HL-60 (cell line): ENCODE measurements at places on chromosomes 1 and 21.

- peak; percentile 20 for DNase-seq
These were observed 67.2 kb downstream of the TTLL7 start for GRCh38 chr1:83931658-83932253.

DNA sequence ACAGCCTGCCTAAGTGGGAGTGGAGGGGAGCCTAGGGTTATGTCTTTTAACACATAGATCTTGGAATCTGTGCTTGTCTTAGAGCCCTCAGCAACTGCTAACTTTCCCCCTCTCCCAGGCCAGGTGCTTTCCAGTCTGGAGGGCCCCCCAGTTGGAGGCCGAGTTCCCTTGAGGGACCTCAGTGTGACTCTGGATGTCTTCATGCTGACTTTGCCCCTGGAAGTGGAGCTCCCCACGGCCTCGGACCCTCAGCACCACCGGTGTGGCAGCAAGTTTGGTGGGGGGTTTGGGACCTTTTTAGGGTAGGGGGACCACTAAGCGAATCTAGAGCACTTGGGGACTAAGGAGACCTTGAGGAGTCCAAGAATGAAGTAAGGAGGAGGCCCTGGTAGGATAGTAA is 22.9 kb downstream of the HYI start:
- no peak for DNase-seq

DNA sequence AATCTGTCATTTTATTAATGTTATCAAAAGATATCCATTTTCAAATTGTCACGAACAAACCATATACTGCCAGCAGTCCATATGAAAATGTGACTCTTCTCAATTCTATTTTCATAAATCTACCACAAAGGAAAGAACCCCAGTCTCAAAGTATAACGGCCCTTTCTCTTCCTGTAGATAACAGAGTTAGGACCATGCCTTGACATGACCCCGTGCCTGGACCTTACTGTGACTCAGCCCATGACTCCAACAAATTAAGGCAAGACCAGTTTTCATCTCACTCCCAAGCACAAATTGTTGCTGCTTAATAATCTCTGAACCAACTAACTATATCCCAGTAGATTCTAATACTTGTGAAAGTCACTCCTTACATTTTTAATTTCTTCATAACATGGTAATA is 124.4 kb upstream of the NFIA start:
- DNase-seq, result no peak

- DNase-seq, result no peak
These were observed 36.7 kb upstream of the LRRC53 start for GRCh38 chr1:74548961-74549750.

DNA sequence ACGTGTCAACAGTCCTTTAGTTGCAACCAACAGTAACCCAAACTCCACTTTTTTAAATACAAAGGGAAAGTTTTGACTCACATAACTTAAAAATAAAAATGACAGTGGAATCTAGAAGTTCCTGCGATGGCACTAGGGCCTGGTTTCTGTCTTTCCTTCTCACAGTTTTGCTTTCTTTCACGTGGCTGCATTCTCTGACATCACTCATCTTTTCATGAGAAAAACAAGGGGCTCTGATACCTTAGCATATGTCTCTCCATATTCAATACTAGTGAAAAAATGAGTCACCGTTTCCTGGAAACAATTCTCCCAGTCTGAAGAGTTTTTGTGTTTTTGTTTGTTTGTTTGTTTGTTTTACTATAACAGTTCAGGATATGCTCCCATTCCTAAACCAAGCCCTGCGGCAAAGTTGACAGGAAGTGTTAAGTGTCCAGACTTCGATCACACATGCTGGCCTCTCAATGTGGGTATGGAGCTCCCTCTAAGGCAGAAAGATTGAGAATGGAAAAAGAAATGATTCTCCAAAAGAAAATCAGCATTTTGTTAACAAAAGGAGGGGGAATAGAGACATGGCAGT is 483.3 kb downstream of the TTLL7 start:
- DNase-seq, result no peak

DNA sequence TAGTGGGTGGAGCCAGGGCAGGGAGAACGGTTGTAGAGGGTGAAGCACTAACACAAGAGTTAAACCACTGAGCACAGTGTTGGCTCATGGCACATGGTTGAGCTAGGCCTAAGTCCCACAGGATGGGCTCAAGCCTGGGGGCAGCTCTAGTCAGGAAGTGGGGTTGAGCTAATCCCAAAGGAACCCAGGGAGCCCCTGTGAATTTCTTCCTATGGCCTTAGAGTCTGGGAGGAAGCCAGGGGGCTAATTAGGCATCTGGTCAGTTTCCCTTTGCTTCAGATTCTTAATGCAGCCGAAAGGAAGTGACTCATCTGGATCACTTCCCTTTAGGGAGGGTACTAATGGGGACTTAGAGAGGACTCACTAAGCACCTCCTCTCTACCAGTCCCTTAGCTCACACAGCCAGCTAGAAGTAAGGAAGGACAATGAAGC is 10.1 kb downstream of the CFAP45 start:
- DNase-seq, result peak; percentile 83

GRCh38 chr1:90175490-90176167 is 180.7 kb downstream of the ZNF326 start:
- peak; percentile 15 for DNase-seq

DNA sequence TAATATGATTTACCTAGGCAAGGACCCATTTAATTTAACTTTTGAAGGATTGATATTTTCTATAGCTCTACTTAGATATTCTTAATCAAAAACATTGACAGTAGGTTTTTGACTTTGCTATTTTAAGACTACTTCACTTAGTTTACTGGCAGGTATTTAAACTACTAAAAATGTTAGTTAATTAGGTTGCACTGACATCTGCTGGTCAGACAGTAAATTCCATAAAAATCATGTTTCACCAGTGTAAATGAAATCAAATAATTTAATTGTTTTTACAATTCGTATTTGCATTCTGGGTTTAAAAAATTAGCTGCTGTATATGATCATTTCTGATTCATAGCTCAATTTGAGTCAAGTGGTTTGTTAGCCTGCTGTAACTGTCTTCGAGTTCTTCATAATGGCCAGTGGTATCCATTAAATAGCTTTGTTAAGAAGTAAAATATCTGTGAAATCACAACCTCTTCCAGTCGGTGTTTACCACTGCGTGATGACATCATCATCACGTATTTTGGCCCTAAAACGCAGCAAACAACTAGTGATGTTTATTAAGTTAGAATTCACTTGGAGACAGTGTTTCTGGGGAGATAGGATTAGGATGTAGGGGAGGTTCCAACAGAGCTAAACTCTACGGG is 26.2 kb downstream of the EXTL2 start:
- DNase-seq, result no peak

GRCh38 chr1:43000271-43000670 is 41.6 kb upstream of the SLC2A1 start:
- DNase-seq, result no peak

DNA sequence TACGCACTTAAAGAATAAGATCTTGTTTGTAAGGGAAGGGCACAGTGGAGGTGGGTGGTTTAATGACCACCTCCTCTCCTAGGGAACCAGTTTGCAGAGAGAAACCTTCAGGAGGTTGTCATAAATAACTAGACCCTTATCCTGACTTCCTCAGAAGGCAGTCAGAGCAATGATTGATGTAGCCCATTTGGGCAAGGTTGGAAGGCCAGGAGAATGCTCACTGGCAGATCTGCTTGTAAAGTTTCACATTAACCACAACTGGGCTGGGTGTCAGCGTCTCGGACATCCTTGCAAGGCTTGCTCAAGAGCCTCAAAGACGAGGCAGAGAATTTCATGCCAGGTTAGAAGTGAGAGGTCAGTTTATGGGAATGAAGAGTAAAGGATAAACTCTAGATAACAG is 87.6 kb upstream of the TRABD2B start:
- DNase-seq, result no peak

DNA sequence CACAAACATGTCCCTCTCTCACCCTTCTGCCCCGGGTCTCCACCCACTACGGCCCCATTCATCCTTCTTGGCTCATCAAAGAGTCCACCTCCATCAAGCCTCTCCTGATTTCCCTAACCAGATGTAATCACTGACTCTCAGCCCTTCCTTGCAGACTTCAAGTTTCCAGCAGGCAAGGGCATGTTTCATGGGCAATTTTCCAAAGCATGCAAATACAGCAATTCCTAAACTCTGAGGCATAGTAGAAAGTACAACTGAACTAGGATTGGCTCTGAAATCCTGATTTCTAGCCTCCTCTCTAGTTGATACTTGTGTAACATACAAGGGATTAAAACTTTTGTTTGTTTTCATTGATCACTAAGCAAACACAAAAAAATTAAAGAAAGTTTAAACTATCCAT is 109.1 kb upstream of the GADD45A start:
- DNase-seq, result no peak

DNA sequence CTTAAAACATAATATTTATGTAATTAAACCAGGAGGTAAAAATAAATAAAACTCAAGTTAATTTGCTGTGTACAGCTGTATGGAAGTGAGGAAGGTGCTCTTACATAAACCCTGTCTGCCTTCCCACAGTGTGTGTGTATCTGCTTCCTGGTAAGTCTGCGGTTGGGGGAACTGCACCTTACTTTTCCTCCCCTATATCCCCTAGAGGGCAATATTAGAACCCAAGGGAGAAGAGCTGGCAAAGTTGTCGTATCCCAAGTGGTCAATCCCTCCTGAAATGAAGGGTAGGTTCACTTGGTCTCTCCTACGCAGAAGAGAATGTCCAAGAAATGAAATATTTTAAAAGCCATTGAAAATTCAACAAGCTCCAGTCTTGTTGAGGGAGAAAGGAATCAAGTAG is 17.8 kb upstream of the JAK1 start:
- peak; percentile 15 for DNase-seq

DNA sequence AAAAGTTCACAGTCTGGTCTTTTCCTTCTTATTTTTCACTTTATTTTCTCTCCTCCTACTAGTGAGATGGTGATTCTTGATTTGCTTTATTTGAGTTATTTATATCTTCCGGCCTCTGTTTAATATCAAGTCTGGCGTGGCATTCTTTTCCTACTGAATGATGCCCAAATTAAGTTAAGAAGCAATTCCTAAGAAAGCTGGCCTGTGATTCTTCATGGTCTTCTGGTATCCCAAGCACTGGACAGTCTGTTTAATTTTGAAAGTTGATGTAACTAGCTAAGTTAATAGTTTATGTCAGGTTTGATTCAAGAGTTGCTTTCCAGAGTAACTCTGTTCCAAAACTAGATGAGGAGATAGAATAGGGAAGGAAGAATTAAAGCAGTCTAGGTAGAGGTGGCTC is 9.2 kb upstream of the ENAH start:
- DNase-seq, result no peak

DNA sequence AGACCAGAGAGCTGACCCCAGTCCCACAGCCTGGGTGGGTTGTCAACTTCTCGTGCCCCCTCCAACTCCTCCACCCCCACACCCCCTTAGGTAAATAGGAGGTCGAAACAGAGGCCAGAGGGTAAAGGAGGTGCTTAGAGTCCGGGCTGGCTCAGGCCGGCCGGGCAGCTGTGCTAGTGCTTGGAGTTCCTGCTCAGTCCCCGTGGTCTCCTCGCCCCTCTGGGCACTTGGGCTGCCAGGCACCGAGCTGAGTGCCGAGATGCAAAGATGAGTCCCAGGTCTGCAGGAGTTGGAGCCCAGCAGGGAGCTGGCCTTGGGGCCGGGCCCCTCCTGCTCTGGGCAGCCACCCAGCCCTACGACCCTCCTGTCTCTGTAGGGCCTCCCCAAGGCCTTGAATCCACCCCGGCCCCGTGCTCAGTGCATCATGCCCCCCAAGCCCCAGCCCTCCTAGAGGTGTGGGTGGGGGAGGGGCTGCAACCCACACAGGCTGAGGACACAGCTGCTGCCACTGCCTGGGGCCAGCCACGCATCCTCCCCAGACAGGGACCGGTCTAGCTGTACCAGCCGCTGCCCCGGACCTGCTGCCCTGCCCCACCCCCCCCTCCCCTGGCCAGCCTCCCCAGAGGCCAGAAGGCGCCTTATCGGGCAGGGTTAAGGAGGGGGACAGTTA is 1.9 kb downstream of the SMIM1 start:
- DNase-seq, result no peak

DNA sequence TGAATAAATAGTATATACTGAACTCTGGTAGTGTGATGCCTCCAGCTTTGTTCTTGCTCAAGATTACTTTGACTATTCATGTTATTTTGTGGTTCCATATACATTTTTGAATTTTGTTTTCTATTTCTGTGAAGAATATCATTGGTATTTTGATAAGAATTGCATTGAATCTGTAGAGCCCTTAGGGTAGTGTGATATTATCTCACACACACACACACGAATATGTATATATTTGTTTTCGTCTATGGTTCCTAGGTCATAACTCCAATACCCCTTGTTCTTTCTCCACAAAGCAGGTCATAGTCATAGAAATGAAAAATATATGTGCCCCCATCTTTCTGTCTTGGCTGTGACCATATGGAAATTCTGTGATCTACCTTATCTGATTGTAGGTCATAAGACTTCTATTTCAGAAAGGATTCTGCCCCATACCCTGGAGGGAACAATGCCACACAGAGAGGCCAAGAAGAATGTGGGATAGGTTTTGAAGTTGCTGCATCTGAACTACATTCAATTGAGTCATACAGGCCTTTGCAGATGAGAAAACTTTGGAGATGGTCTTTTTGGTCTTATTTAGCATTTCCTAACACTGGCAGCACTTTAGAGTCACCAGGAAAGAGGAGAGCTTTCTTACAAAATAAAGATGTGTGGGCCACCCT is 32.0 kb upstream of the GBP5 start:
- DNase-seq, result no peak

DNA sequence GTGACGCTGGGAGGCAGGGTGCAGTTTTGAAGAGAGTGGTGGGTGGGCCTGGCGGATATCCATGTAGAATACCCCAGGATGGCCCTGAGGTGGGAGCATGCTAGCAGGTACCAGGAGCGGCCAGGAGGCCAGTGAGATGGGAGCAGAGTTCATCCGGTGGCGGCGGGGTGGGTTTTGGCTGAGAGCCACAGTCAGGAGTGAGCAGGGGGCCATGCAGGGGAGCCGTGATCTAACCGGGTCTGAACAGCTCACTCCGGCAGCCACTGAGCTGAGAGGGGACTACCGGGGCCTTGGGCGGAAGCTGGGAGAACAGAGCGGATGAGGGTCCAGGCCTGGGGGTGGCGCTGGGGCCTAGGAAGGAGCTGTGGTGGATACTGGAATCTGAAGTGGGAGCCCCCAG is 47.6 kb upstream of the LRP8 start:
- DNase-seq, result no peak

DNA sequence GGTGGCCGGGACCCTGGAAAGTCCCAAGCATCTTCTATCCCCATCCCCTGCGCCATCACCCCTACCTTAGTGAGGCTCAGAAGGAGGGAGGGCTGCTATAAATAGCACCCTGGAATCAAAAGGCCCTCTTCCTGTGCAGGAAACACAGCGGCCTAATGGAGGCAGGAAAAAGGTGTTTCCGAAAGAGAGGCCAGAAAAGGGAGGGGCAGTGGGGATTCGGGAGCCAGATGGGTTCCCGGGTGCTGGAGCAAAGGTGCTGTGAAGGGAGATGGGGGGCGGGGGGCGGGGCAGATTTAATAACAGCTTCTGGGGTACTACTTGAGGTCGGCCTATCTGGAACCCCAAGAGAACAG is 16.6 kb downstream of the NAV1 start:
- DNase-seq, result no peak
